ENCODE measurements at places on chromosomes 16 and 17.

DNA sequence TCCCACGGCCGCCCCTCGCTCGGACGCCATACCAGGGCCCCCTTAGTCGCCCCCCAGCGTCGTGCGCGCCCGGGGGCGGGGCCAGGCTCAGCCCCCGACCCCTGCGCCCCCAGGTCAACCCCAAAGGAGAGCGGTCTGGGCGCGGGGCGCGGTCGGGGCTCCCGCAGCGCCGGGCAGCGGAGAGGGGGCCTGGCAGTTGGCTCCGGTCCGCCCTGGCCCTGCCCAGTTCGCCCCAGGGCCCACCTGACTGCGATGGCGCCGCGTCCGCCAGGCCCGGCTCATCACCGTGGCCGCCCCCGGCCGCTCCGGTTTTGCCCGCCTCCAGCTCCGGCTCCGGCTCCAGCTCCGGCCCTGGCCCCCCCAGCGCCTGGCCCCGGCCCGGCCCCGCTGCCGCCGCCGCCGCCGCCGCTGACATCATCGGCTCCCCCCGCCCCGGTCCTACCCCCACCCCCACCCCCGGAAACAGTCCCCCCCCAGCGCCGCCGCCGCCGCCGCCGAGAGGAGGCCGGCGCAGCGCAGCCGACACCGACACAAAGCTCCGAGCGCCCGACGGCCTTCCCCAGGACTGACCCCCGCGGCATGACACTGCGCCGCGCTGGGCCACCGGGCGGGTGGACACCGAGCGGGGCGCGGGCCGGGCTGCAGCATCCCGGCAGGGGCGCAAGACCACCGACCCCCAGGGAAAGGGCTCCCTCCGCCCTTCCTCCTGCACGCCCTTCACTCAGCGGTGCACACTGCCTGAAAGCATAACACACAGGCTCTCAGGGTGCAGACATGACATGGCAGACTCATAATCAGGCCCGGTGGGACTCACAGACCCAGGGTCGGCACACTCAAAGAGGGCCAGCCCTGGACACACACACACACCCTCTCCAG lies at the start of gene ZBTB4:
Gene ZBTB4 (minus strand): TSS at position 419 of the 876 bp plus-strand sequence. CDS start 12,830 bp downstream, outside the sequence.
- peak; percentile 63 for DNase-seq

GRCh38 chr17:41912925-41913324 lies 5.8 kb downstream of the ACLY start:
- no peak for DNase-seq

GRCh38 chr17:77948690-77949114 lies 9.8 kb upstream of the TNRC6C start:
- no peak for DNase-seq

DNA sequence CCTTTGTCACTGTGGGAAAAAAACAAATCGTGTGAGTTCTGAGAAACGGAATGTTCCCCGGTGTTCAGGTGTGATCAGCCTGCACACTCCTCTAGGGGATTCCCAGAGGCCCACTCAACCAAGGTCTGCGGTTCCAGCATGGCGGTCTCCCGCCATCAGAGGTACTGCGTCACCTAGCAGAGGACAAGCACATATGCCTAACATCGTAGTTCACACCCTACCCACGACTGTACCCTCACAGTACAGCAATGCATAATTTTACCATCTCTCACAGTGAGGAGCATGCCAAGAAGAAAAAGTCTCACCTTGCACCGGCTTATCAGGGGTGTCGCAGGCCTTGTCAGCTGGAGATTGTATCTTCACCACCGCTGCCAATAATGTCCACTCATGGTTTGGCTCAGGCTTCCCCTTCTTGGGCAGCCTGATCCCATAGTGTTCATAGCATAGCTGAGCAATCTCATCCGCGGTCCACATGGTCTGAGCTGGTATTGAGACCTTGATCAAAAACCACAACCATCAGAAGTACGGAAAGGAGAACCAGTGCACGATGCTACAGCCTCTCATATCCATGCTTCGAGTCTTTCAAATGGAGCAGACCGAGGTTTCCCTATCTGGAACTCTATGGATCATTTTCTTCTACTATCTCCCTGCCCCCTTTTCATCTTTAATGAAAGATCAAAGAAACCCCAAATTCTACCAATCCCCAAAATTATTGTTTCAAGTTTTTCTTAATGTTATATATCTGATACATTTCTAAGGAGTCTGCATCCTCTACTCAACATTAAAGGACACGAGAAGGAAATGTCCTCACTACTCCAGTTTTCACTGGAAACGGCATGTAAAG lies 2.5 kb downstream of the ADAT1 start:
- no peak for DNase-seq

GRCh38 chr16:14193316-14193871 lies 122.3 kb downstream of the MRTFB start:
- DNase-seq: peak; percentile 25

DNA sequence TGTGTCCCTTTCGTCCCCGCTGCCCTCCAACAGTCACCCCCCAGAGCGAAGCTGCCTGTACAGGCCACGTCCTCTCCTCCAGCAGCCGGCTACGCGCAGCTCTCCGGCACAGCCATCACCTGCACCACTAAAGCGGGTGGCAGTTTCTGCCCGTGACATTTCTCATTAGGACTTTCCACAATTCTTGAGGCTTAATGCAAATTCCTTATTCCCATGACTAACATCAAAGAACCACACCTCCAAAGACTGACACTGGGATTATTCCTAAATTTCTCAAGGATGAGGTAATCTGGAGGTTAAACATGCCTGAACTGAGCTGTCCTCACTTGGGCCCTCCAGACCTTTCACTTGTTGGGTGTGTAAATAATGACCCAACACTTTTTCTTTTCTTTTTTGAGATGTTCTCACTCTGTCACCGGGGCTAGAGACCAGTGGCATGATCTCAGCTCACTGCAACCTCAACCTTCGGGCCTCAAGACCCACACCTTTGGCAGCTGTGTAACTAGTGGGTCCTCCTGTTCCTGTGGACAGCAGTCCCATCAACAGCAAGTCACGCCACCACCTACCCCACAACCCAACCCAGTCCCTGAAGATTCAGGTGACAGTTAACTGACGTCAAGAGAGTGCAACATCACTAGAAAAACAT lies 11.7 kb downstream of the ANKRD11 start:
- DNase-seq: no peak

GRCh38 chr17:78383725-78384471 lies 5.4 kb downstream of the PGS1 start:
- peak; percentile 50 for DNase-seq

DNA sequence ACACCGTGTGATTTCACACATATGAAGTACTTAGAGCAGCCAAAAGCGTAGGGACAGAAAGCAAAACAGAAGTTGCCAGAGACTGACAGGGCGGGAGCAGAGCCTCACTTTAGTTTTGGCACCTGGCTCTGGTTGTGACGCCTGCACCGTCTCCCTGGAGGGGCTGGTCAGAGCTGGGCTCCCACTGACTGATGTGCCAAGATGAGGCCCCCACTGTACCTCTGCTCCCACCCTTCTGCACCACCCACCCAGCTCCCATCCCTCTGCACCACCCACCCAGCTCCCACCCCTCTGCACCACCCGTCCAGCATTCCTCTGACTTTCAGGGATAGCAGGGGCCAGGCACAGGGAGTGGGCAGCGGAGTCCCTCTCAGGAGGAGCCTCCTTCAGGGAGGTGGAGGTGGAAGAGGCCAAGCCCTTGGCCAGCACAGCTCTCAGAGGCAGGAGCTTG lies 3.2 kb upstream of the PRSS21 start:
- DNase-seq: no peak

GRCh38 chr16:21097151-21097550 lies 53.5 kb downstream of the DNAH3 start:
- no peak for DNase-seq

DNA sequence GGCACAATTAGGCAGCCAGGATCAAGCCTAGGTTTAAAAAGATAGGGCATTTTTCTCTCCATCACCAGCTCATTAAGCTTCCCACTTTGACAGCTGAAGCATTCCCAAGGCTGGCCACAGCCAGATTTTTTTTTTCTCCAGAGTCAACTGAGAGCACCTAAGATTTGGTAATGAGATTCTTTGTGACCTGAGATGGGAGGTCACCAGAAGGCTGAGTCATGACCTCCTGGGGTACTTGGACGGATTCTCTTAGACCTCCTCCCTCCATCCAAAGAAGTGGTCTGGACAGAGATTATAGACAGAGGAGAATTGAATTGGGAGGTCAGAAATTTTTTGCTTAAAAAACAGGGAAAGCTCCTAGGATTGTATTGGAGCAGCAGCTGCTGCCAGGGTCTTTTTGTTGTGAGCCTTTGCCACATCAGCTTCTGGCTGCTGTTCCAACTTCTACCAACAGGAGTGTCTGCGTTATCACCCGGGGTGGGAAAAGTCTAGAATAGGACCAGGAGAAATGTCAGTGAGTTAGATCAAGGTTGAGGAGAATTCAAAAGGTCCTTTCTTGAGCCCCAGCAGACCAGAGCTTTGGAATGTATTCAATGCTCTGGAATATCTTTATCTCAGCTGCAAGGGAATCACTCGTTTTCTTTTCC lies 221.2 kb upstream of the N4BP1 start:
- DNase-seq: no peak

GRCh38 chr17:58702045-58702476 lies 9.7 kb downstream of the RAD51C start:
- DNase-seq: no peak

DNA sequence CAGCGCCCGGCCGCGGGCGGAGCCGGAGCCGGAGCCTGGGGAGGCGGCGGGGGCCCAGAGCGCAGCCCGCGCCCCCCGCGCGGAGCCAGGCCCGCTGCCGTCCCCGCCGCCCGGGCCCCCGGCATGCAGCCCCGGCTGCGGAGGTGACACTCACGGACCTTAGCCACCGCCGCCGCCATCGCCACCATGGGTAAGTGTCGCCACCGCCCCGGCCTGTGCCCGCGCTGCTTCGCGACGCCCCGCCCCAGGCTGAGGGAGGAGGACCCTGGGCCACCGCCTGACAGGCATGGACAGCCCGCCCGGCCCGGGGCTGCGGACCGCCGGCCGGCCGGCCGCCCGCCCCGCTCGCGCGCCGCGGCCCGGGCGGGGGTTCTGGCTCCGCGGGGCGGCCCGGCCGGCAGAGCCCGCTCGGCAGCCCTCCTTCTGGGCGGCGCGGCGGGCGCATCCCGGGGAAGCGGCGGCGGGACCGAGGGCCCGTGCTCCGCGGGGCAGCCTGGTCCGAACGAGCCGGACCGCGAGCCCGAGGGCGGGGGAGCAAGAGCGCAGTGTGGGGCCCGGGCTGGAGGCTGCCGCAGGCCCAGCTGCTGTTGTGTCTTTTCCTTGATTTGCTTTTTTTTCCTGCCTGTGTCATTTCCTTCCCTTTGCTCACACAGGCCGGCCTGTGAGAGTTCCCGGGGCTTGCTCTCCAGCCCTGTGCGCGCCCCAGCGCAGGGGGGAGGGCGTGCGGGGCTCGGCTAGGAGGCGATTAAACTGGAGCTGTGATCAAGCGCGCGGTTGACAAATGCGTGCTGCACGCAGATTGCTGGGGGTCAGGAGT lies 565 bp downstream of the MAP3K3 start:
- peak; percentile 56 for DNase-seq

GRCh38 chr17:64061178-64061898 lies 40.9 kb upstream of the ICAM2 start:
- no peak for DNase-seq

- DNase-seq: no peak
Measured at GRCh38 chr17:13410874-13411273, 190.9 kb downstream of the HS3ST3A1 start.

GRCh38 chr17:40608061-40608581 lies 39.5 kb downstream of the SMARCE1 start:
- DNase-seq: no peak

GRCh38 chr17:4073983-4074830 lies 68.6 kb downstream of the ZZEF1 start:
- peak; percentile 65 for DNase-seq

- DNase-seq: no peak
Measured at GRCh38 chr16:87135246-87136030, 181.8 kb downstream of the C16orf95 start.

DNA sequence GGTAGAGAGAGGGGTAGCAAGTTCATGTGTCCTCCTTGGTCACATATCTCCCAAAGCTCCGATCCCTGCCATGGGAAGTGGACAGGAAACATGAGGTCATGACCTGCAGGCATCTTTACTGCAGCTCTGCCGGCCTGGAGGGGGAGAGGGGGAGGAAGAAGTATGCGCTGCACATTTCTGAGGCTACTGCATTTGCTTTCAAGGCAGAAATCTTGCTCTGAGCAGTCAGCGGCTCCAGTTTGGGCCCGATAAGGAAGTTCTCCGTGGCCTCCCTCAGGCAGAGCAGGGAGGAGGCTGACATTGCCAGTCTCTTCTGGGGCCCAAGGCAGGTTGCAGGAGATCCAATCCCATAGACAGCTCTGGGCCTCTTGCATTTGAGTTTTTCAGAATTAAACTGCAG lies 1.5 kb upstream of the NHERF1 start:
- DNase-seq: no peak

GRCh38 chr17:34567691-34568465 lies 11.5 kb upstream of the TMEM132E start:
- no peak for DNase-seq

DNA sequence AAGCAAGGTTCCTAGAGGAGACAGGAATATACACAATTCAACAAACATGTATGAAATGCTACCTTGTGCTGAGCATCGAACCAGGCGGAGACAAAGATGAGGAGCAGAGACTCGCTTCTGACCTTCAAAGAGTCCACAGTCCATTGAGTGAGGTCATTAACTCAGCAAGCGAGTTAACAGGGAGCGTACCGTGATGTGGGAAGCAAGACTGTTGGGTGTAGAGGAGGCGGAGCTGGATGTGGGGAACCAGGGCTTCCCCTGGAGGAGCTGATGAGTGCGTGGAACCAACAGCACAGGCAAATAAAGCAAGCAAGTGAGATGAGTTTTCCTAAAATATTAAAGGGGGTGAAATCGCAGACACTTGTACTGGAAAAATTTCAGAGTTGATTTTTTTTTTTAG lies 65.0 kb downstream of the NXN start:
- DNase-seq: no peak

DNA sequence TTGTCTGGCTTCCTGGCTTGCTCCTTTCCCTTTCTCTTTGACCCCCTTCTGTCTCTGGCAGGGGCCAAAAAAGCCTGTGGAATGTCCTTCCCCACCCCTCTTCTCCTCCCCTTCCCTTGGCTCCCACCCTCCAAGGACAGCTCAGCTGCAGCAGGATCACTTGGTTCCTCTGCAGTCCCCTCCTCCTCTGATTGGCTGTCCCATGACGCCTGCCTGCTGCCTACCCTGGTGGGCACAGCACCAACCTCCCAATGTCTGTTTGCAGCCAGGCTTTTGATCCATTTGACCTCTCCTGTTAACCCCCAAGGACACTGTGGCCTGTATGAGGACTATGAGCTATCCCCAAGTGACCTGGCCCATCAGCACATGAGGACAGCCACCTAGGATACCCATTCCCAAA lies 14.8 kb upstream of the MTMR4 start:
- no peak for DNase-seq

- no peak for DNase-seq
Measured at GRCh38 chr17:57810721-57811637, 38.9 kb downstream of the MRPS23 start.

DNA sequence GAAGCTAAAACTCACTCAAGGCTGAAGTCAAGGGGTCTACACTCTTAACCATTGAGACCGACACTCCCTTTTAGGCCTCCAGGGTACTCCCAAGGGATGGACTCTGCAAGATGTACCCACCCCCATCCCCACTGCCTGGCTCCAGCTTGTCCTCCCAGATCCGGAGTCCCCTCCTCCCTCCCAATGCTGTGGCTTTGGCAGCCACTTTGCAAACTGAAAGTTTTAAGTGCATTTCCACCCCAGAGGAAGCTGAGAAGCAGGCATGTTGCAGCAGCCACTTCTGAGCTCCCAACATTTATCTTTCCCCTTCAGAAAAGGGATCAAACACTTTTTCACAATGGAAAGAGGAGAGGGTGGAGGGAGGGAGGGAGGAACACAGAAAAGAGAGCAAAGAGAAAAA lies 115.2 kb downstream of the COPRS start:
- no peak for DNase-seq

All from GM12892 (cell line).